ENCODE measurements at places on chromosomes 1 and 21.

DNA sequence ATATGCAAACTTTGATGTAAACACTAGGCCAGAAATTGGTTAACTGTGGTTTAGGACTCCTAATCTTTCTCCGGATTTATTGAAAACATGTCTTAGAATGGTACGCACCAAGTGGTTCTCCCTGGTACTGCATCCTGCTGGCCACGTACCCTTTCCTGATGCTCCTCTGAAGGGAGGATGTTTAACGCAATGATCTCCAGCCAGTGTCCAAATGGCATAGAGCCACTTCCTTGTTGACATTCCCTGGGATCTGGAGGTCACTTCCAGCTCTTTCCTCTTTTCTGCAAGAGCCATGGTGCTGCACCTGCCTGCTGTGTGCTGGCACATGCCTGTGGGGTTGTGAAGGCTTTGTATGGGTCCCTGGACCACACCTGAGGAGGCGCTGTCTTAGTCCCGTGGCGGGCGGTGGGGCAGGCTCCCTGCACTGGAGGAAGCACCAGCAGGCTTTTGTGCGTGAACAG lies 53.9 kb downstream of the GALNT2 start:
- no peak for DNase-seq

- DNase-seq: no peak
Measured at GRCh38 chr1:231465051-231465450, 43.0 kb upstream of the EGLN1 start.

DNA sequence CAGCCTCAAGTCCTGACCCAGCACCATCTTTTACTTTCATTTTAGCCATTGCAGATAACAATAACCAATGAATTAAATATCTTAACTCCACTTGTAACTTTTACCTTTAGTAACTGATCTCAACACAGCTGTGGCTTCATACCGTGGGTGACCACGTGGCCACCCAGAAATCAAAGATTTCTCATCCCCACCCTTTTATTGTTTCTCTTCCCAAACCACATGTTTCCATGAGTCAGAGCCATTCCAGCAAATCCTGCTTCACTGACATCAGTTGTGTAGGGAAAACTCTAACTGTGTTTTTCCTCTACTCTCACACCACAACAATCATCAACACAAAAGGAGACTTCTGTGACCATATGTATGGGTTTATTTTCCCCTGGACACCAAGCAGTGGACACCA lies 25.1 kb upstream of the BRDT start:
- DNase-seq: peak; percentile 91

- no peak for DNase-seq
Measured at GRCh38 chr1:147542569-147542897, 1.2 kb downstream of the BCL9 start.

- DNase-seq: no peak
Measured at GRCh38 chr1:160018347-160018746, 13.4 kb downstream of the PIGM start.

DNA sequence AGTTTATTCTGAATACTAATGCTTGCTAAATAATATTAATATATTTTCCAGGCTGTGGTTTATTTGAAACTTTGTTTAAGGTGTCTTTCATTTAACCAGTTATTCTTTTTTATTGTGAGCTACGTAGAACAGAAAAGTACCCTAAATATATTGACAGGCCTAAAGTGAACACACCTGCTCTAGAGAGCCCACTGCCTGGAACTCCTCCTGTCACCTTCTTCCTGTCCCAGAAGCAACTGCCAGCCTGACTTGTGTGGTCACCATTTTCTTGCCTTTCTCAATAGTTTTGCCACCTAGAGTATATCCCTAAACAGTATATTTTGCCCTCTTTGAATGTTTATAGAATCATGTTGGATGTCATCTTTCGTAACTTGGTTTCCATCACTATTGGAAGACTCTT lies 48.5 kb downstream of the SCCPDH start:
- no peak for DNase-seq

GRCh38 chr21:28334407-28334806 lies 658.3 kb downstream of the LTN1 start:
- DNase-seq: no peak

DNA sequence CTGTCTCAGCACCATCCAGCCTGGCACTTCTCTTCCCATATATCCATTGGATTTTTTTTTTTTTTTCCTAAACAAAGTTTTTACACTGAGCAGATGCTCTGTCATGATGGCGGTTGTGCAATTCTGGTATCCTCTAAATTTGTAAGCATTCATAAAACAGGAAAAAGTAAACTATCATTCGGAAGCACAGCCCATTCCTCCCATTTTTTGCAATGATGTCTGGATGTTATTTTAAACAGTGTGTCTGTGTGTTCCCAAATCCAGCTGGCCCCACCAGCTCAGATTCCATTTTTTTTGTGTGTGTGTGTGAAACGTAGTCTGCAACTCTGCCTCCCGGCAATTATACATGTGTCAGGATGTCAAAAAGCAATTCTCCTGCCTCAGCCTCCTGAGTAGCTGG lies 33.5 kb downstream of the PDPN start:
- DNase-seq: no peak

DNA sequence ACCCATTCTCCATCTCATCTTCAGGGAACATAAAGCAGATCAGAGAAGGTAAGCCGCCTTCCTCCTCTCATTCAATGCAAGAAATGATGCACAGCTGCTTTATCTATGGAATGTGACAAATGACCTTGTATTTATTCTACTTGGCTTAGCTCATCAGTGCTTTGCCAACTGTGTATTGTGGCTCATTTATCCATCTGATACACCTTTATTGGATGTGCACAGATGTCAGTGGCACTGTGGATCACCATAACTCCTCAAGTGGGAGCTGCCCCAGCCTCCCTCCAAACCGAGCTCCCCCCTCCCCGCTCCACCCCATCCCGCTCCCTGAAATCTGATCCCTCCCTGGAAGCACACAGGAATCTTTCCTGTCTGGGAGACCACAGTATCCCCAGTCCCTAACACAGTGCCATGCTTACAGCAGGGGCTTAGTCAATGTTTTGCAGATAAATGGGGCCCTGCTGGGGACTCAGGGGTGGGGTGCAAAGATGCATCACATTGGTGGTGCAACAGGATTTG lies 156.0 kb upstream of the RAB4A start:
- DNase-seq: peak; percentile 2

DNA sequence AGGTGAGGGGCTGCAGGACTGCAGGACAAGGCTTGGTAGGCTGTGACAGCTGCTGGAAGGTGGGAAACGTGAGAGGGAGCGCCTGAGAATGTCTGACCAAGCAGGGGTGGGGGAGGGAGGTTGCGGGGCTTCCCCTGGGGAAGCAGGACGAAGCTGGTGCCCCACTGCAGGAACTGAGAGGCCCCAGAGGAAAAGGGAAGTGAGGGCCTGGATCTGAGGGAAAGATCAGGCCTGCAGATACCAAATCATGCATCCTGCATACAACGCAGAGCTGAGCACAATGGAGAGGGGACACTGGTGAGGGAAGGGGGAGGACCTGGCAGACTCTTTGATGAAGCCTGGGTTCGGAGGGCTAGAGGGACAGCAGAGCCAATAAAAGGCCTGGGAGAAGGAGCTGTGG lies 65.7 kb upstream of the BACE2 start:
- DNase-seq: no peak

DNA sequence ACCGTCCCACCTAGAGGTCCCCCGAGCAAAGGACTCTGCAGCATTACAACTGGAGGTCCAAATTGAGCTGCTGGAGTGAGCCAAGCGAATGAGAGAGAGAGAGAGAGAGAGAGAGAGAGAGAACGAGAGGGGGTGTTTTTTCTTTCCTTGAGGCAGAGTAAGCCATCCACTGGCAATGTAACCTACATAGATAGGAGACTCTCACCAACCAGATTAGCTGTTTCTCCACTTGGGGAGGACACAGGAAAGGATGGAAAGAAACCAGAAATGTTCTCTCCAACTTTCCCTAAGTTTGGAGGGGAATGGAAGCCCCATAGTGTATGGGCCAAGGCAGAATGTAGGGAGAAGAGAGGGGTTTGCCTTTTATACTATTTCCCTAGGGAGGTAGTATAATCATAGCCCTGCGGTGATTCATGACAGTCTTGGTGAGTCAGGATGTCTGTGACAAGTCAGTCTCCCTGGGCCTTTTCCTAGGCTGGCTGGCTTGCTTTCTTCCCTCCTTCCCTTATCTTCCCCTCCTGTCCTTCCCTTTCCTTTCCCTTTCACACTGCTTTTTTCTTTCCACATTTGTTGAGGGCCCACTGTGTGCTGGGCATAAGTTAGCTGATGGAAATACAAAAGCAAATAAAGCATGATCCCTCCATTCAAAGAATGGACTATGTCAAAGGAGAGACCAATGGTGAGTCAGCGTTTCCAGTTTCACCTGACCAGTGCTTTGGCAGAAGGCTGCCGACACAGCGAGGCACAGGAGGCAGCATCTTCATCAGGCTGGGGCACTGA lies 7.1 kb downstream of the FNDC7 start:
- peak; percentile 90 for DNase-seq

- peak; percentile 33 for DNase-seq
Measured at GRCh38 chr1:43049481-43049880, 90.8 kb upstream of the SLC2A1 start.

DNA sequence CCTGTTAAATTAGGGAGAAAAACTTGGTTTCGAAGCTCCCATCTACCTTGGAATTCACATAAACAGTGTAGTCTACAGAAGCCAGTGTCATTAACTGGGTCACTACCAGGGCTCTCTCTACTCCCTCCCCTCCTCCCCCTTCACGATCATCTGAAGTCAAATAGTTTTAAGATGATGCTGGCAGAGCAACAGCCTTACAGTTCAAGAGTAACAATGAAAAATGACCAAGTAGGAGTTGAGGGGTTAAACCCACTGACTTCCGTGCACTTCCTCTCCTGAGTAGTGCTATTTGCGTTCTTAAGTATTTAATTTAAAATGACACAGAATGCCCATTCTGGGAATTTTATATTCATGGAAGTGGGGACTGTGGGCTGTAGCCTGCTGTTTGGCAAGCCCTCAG lies 236.9 kb downstream of the SIPA1L2 start:
- DNase-seq: peak; percentile 32

Data from IMR-90 (cell line).